ENCODE measurements at places on chromosomes 3 and 15.

- no peak for DNase-seq
Measured at GRCh38 chr15:100337096-100338044, 4.4 kb downstream of the ADAMTS17 start.

DNA sequence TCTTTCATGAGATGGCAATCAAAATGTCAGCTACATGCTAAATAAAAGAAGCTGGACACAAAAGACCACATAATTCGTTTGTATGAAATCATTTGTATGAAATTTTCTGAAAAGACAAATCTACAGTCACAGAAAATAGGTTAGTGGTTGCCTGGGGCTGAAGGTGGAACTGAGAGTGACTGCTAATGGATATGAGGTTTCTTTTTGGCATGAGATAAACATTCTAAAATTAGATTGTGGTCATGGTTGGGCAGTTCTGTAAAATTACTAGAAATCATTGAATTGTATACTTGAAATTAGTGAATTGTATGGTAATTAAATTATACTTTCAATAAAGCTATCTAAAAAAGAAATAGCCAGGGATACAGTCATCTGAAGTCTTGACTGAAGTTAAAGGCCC is 2.7 kb upstream of the DMXL2 start:
- DNase-seq = peak; percentile 10

GRCh38 chr3:61283876-61284275 is 32.6 kb upstream of the FHIT start:
- no peak for DNase-seq

DNA sequence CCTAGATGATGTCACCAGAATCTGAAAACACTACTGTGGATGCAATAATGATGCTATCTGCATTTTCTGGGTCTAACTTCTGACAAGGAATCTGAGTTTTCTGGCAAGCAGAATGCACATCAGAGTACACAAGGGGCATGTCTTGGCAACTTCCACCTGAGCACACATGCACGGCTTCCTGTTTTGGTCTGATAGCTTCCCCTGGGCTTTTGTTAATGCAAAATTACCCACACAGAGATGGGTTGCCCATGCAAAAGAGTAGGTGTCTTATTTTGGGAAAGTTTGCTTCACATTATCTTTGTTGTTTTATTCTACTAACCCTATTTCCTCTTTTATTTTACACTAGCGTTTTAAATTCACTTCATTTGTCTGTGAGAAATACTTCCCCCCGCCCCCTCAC is 74.2 kb upstream of the SATB1 start:
- no peak for DNase-seq

GRCh38 chr15:57320631-57321220 is 55.6 kb upstream of the CGNL1 start:
- DNase-seq = peak; percentile 38
